ENCODE measurements at places on chromosomes 7 and 10.

- no peak for DNase-seq
These were observed 121.5 kb upstream of the FAM3C start for GRCh38 chr7:121517591-121517990.

GRCh38 chr7:50405221-50405620 is 44.9 kb downstream of the FIGNL1 start:
- DNase-seq, result no peak

GRCh38 chr7:97118306-97118917 is 914 bp downstream of the SDHAF3 start:
- DNase-seq, result no peak

DNA sequence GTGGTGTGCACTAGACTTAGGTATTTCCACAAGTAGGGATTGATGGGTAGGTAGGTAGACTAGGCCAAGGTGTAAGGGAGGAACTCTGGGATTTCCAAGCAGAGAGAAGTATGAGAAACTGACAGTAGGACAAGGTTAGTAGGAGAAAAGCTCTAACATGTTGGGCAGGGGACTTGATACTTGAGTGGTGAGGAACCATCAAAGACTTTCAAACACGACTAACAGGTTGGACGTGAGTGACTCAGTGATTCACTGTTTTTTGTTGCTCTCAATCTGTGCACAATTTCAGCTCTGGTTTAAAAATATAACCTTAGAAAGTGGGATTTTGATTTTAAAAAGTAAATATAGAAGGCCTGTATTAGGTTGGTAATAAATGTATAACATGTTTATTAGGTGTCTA is 44.4 kb downstream of the KLHDC10 start:
- DNase-seq, result no peak

DNA sequence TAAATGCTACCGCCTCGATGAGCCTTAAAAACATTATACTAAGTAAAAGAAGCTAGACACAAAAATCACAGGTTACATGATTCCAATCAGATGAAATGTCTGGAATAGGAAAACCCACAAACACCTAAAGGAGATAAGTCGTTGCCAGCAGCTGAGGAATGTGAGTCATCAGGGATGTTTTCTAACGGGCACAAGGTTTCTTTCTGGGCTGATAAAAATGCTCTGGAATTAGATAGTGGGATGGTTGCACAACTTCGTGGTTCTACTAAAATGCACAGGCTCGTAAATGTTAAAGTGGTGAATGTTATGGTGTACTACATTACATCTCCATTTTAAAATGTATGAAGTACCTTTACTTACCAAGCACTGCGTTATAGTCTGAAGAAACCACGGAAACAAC is 9.7 kb downstream of the ABLIM1 start:
- no peak for DNase-seq

DNA sequence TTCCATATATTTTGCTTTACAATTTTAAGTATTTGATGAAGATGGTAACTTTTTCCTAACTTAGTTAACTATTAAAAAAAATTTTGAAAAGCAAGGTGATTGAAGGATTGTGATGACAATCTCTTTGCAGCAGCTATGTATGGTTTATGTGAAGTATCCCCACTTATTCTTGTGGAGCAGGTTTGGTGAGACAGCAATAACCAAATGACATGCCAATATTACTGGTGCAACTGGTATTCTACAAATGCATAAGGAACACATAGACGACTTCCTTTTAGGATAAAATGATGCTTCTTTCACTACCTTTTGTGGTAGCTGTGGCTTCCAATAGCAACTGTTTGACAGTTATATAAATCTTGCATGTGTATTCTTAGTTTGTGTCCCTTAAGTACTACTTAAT is 465.3 kb downstream of the PLXDC2 start:
- DNase-seq, result no peak

DNA sequence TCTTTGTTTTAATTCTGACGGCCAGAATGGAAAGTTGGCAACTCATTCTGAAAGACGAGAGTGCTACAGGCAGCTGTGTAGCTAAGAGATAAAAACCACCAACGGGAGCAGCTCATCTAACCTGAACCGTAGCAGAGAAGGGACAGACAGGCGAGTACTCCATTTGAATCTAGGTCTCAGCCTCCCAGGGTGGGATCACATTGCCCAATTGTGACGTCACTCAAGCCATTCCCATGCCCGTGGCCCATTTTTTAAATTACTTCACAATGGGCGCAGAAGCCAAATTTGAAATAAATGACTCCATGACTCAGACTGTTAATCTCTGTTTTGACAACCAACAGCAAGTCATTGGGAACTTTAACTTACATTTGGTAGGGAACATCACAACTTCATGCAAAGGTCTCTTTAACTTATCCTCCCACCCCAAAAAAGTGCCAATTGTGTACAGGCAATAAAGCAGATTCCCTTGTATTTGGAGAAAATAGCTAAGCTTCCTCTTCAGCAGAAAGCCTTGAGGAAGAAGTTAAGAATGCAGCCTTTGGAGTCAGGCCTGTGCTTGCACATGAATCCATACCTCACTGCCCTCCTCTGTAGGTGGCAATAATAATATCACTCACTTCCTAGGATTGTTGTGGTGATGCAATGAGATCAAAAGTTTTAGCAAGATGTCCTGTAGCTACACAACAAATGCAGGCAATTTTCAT is 93.2 kb upstream of the KIF5B start:
- DNase-seq, result no peak

GRCh38 chr10:97759158-97759887 is 12.5 kb downstream of the SFRP5 start:
- DNase-seq, result no peak

Data from activated naive CD4-positive, alpha-beta T cell (primary cell).